ENCODE measurements at places on chromosomes 5 and 9.

DNA sequence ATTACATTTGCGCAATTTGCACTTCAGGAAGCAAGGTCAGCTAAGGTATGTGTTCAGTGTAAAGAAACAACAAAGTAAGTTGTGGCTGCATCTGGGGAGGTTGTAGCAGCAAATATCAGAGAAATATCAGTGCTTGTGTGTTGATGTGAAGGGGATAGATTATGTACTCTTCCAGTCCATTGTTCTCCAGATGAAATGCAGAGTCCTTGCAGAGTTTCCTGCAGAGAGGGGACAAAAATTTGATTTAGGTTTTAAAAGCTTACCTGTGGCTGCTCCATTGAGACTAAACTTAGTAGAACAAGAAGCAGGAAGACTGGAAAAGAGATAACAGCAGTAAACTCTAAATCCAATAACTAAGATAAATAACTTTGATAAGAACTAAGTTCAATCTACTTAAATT lies 952.2 kb downstream of the CDH18 start:
- DNase-seq = no peak

- DNase-seq = no peak
Measured at GRCh38 chr5:52856564-52856963, 68.8 kb downstream of the ITGA1 start.

- DNase-seq = no peak
Measured at GRCh38 chr9:75532233-75533050, 358.0 kb upstream of the PCSK5 start.

DNA sequence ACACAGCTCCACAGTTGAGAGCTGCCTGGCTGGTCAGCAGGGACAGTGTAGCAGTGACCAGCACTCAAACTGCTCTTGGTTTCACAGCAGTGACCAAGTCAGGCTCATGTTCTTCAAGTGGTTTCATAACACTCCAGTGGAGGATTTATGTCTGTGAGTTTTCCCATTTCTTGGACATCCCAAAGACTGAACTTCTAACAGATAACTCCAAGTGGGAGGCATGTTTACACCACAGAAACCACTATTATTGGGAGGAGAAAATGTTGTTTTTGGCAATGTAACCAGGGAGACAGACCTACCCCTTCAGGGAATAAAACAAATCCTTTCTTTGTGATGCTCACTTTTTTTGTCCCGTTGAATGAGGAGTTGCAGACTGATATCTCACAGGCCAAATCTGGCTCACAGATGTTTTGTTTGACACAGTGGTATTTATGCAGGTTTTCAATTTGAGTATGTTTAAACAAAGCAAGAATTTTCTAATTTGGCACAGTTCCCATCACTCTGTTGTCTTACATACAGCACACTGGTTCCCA lies 141.5 kb downstream of the RMI1 start:
- peak; percentile 11 for DNase-seq

DNA sequence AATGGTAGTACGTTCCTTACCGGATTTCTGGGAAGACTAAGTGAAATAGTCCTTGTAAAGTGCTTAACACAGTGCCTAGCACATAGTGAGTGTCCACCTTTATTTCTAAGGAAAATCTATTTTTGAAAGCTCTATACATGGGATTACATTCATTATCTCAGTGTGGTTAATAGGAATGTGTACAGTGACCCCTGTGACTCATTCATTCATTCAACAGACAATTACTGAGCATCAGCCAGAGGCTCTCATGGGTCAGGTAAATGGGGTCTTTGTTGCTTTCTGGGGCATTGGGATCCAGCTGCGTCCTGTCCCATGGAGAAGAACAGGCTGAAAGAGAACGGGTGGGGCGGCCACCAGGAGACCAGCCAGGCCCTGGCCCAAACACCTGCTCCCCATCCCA lies 226.2 kb upstream of the TBC1D2 start:
- DNase-seq = no peak

DNA sequence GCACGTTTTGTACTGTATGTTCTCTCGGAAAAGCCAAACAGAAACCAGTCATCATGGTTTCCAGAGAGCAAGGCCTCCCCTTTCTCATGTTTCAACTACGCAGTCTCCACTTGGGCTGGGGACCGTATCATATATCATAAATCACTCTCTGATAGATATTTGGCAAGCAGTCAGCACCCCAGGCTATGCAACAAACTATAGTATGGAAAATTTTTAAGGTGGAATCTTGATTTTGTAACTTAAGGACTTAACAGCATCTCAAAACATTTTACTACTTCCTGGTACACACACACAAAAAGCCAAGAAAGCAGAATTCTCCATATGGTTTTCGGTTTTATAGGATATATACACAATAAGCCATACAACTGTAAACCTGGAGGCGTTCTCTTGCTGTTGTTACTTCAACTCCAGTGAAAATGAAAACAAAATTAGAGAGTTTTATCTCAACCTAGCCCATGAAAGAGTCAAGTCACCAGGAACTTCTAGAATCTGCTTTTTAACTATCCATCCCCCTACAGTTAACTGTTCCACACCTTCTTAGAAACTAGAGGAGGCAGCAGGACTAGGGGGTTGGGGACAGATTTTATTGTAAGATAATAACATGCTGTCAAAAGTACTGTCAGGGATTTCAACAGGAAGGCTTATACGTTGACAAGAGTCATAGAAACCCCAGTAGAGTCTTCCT lies 283.4 kb downstream of the NFIB start:
- DNase-seq = no peak

DNA sequence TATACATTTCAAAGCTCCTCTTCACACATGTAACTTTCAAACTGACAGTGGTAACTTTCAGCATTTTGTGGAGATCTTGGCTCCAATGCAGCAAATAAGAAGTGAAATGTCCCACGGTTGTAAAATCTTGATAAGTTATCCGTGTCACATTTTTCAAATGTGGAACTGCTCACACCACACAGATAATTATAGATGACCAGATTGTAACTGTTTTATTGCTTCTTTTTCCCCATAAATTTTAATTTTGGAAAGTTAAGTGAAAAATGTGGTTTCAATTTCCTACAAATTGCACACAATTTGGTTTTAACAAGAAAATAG lies 347.1 kb downstream of the EBF1 start:
- no peak for DNase-seq

GRCh38 chr5:74895906-74896305 lies 29.7 kb upstream of the FAM169A start:
- DNase-seq = peak; percentile 10

Data from non-pigmented ciliary epithelial cell (primary cell).